Mammary epithelial cell (primary cell): ENCODE measurements at places on chromosomes 5 and 9. TPM values are rescaled to one million over a fixed set of nuclear protein-coding genes. Genes with fewer than 3 reads are reported as not detected.

ZFP2 gene
- total RNA-seq = 0.16 TPM in 1 of 2 replicates, not detected in the other

LEAP2 gene
- total RNA-seq = 0.17 TPM

ANXA2R gene
- total RNA-seq = 2.2 TPM

ZDHHC11 gene
- 10.6 and 13.4 TPM in 2 replicates for total RNA-seq

IL17B gene
- not detected in 2 replicates for total RNA-seq
